ENCODE measurements at places on chromosomes 12 and 14. TPM values are rescaled to one million over a fixed set of nuclear protein-coding genes. Genes with fewer than 3 reads are reported as not detected.

GRCh38 chr12:97300891-97301290 lies 161.7 kb upstream of the RMST start:
- DNase-seq = no peak

DNA sequence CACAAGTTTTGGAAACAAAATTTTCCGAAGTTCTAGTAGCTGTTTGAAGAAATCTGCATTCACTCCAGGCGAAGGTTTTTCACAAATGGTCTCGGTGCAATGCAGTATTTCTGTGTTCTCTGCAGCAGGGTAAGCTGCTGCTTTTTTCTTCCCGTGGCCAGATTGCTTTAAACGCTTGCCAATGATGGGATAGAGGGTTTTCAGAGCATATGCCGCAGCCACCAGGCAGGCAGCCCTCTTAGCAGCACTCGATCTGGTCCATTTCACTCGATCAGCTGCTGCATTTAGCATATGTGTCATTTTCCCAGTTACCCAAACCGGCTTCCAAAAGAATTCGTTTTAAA lies 315 bp downstream of the ABCD2 start:
- DNase-seq = peak; percentile 45

DNA sequence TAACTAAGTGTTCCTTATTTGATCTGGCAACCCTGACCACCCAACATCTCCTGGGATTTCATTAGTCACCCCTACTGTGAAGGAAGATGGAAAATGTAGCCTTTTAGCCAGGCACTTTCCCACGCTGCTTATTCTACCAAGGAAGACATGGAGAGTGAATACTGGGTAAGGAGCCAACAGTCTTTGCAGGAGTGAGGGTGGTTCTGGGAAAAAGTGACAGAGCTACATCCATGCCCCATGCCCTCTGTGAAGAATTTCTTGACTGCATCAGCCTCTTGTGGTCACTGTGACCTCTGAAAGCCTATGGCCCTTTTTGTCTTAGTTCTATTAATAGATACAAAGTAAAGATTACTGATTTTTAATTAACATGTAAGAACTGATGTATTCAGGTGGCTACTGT lies 196.0 kb upstream of the EEA1 start:
- no peak for DNase-seq

GRCh38 chr12:103013741-103014300 lies 56.3 kb downstream of the ASCL1 start:
- no peak for DNase-seq

DNA sequence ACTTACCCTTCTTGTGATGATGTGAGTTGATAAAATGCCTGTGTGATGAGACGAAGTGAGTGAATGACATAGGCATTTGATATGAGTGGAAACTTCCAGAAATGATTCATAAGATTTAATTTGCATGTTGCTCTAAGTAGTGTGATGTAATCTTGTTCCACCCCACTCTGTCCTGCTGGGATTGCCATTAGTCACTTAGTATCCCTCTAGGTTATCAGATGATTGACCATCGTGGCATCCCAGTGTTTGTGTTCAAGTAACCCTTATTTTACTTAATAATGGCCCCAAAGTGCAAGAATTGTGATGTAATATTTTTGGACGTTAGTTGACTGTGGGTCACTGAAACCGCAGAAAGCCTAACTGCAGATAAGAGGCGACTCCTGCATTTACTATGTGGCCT lies 214.4 kb upstream of the DIO2 start:
- DNase-seq = no peak

AQP2 gene
- not detected for total RNA-seq

GRCh38 chr12:131816495-131816894 lies 11.7 kb upstream of the MMP17 start:
- DNase-seq = no peak

DNA sequence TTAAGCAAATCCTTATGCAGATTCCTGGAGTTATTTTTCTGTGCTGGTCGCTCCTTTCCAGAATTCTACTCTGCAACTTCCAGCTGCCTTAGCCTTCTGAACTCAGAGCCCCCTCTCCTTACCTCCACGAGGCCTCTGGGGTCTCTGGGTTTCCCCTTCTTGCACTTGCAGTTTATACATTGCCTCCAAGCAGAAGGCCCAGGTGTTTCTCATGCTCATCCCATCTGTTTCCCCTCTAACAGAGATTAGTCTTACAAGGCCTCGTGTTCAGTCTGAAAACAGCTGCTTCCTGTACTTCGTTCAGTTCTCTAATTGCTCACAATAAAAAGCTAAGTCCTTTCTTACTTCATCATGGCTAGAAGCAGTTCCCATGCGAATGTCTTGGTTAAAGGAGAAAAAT lies 134.4 kb upstream of the FGD4 start:
- no peak for DNase-seq

GRCh38 chr14:54104601-54105145 lies 148.0 kb upstream of the BMP4 start:
- no peak for DNase-seq

SMIM41 gene
- total RNA-seq = not detected

- DNase-seq = peak; percentile 65
Observed at GRCh38 chr12:130826151-130826801, 12.8 kb downstream of the STX2 start.

GRCh38 chr14:53663709-53664108 lies 292.9 kb downstream of the BMP4 start:
- no peak for DNase-seq

HCFC2 gene
- 15.8 TPM for total RNA-seq

KRT73 gene
- total RNA-seq = not detected

EDDM3A gene
- total RNA-seq = not detected

DNA sequence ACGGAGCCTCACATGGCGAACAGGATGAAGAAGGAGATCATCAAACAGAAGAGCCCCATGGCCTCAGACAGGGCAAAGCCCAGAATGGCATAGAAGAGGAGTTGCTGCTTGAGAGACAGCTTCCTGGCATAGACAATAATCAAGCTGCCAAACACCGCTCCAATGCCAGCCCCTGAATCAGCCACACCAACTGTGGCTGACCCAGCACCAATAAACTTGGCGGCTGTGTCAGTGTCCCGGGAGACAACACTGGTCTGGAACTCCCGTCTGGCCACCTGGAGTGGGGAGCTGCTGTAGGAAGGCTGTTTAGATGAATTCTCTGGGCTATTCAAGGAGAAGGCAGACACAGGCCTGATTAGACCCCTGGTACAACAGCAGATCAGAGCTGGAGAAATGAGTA lies 100.1 kb downstream of the HEATR5A start:
- no peak for DNase-seq

IAPP gene
- total RNA-seq = not detected

GPN3 gene
- 18.9 TPM for total RNA-seq

DNA sequence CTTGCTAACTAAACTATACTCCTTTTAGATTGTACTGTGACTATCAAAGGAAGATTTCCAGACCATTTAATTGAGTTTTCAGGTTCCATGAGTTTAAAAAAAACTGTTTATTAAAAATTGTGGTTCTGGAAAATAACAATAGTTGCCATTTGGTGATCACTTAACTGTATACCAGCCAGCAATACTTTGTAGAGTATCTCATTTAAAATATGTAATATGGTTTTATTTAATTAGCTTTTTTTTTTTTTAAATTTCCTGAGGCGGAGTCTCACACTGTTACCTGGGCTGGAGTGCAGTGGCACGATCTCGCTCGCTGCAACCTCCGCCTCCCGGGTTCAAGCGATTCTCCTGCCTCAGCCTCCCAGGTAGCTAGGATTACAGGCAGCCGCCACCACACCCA lies 7.4 kb downstream of the MARK3 start:
- no peak for DNase-seq

All from activated CD4-positive, alpha-beta memory T cell treated with anti-CD3 and anti-CD28 coated beads, Interleukin-2, amount 10 ng/mL, durations not matched to agents 7 days and 5 days (primary cell).